ENCODE measurements at places on chromosomes 12 and 14.

DNA sequence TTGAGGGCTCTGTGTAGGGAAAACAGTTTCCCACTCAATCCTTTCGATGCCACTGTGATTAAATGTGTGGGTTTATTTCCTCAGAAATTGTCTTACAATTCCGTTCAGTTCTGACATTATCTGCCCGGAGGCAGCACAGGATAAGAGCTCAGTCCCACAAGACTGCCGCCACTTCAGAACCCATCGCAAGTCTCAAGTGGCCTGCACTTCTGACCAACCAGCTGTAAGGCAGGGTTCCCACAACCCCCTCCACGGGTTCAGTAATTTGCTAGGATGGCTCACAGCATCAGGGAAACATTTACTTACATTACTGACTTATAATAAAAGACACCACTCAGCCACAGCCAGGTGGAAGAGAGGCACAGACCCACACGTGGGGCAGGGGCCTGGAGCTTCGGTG is 17.2 kb downstream of the BDKRB2 start:
- DNase-seq = no peak

DNA sequence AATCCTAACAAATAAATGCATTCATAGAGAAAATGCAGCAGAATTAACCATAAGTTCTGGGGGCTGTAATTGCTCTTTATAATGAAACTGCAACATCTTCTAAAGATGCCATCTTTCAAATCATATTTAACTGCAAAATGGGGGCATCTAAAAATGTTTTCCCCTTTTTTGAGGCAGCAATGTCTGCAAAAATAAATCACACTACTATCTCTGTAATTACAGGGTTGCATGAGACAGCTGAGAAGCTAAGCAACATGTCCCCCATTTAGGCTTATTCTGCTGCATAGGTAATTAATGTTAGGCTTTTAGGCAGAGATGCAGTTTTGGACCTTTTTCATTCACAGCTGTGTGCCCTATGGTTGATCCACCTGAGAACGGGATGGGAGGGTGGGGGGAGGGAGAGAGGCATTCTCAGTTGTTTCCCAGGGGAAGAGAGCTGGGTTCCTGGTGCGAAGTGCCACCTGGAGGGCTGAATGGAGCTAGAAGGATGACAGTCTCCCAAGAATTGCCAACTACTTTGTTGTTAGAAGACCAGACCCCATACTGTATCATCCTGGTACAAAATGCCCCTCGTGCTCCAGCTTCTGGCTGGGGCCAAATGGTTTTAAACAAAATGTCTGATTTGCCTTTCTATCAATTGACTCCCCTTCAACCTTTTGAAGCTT is 154.2 kb downstream of the APAF1 start:
- DNase-seq = no peak

- no peak for DNase-seq
These were observed 81.3 kb upstream of the NRXN3 start for GRCh38 chr14:78088916-78089315.

DNA sequence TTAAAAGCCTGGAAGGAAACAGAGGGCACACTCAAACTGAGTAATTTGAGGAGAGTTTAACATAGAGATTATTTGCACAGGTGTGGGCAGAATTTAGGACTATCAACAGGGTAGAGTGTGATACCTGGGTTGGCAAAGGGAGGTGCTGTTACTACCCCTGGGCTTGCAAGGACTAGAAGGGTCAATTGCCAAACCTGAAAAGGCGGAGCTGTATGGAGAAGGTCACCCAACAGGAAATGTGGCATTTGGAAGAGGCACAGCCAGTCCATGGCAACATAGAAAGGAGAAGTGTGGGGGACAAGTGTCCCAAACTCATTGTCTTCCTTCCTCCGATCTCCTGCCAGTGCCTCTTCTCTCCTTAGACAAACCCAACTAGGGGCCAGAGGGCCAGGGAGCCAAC is 21.6 kb upstream of the MED13L start:
- DNase-seq = no peak

DNA sequence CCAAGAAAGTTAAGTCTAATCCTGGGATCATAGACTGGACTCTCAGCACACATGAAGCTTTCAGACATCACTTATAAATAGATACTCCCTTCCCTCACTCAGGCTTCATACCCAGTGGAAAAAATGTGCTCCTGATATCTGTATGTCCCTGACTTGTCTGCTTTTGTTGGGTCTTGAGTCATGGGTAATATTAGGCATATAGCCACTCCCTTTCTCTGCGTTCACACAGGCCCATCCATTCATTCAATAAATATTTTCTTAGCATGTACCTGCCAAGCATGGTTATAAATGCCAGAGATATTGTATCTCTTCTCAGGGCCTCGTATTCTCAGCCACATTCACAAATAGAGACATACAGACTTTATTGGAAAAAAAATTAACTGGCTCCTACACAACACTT is 43.5 kb downstream of the COX16 start:
- no peak for DNase-seq

DNA sequence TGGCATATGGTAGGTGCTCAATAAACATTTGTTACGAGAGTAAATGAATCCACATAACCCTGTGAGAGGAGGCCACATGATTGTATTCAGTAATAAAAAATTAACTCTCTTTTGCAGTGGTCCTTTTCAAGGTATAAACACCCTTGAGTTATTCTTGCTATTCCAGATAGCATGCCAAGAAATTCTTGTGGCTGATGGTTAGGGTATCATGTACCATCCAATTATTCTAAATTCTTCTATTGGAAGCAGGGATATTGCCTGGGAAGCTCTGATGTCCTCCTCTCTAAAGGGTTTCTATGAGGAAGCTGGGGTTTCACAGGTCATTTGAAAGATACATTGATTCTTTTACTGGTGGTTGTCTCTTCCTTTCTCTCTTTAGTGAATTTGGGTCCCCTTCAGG is 10.1 kb downstream of the AKAP6 start:
- no peak for DNase-seq

- DNase-seq = peak; percentile 62
These were observed at the start of gene ACIN1 for GRCh38 chr14:23094666-23095195. Gene ACIN1, minus strand, starts transcription at chr14:23095136. Its CDS starts 24 bp downstream, at chr14:23095112.

- DNase-seq = no peak
These were observed 332.9 kb downstream of the TMEM132D start for GRCh38 chr12:129570796-129571400.

DNA sequence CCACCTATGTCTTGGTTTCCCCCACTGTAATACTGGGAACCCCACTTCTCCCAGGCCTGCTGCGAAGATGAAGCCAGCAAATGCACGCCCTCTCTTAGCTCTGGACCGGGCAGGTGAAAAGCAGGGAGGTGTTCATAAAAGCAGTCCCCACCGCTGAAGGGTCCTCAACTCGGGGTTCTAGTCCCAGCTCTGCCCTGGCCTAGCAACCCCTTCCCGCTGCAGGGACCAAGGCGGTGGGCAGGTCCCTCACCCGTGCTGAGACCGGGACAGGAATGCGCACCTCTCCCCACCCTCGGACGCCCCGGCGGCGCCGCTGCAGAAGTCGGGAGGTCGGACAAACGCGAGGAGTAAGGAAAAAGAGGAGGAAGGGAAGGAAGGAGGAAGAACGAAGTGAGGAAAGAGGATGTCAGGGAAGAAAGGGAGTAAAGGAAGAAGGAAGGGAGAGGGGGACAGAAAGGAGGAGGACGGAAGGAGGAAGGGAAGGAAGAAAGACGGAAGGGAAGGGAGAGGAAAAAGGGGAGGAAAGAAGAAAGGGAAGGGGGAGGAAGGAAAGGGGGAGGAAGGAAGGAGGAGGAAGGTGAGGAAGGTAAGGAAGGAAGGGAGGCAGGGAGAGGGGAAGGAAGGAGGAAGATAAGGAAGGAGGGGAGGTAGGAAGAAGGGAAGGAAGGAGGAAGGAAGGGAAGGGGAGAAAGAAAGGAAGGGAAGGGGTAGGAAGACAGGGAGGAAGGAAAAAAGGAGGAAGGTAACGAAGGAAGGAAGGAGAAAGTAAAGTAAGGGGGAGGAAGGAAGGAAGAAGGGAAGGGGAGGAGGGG is 701 bp downstream of the SPRING1 start:
- no peak for DNase-seq

DNA sequence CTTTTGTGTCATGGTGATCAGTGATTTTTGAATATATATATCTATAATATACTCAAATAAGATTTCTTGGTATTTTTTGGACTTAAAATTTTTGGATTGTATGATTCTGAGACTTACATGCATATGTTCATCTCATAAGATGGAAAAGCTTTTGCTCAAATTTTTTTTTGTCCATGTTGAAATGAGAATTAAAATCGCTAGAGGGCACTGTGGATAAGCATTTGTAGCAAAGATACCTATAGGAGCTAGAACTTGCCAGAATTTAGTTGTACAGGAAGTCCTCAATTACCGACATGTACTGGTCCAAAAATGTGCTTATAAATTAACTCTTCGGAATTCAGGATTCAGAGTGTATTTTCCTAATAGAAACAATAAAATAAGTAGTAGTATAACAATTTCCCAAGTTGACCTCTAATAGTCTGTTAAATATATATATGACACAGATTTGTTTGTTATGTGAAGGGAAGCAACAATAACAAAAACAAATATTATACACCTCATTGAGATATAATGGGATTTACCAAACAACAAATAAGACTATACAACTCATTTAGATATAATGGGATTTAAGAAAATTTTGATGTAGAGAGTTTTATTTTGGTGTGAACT is 179.6 kb downstream of the TMEM117 start:
- peak; percentile 53 for DNase-seq

- DNase-seq = no peak
These were observed 139.4 kb downstream of the SLC38A4 start for GRCh38 chr12:46686267-46686942.

DNA sequence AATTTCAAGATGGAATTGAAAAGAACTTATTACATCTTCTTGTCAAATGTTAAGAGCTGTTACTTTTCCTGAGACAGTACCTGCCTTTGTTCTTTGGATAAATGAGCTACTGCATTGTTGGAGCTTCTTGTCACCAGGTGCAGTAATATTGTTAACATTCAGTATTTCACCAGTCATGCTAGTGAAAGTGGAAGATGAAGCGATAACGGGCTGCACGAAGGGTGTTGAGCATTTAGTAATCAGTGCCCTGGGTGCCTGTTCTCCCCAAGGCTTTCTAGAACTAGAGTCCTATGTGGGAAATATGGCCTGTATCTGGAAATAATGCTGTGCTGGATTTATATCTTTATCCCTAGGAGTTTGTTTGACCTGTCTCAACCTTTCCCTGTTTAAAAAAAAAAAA is 83.2 kb downstream of the PPP2R5C start:
- DNase-seq = no peak

DNA sequence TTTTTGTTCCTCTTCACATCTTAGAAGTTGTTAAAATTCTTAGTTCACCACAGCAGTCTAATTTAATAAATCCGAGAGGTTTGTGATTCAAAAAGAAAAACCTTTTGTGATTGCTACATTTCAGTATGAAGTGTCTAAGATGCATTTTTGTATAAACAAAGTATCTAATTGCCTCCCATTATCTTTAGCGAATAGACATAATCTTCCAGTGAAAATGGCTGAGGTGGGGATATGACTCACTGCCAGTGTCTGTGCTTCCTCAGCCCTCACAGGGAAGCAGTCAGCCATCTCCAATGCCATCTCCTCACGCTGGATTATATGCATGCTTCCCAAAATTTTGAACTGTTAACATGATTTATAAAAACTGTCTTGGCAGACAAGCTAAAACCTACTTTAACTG is 7.6 kb downstream of the GCH1 start:
- no peak for DNase-seq

- peak; percentile 90 for DNase-seq
These were observed 30.9 kb upstream of the TUBA1C start for GRCh38 chr12:49233842-49234526.

DNA sequence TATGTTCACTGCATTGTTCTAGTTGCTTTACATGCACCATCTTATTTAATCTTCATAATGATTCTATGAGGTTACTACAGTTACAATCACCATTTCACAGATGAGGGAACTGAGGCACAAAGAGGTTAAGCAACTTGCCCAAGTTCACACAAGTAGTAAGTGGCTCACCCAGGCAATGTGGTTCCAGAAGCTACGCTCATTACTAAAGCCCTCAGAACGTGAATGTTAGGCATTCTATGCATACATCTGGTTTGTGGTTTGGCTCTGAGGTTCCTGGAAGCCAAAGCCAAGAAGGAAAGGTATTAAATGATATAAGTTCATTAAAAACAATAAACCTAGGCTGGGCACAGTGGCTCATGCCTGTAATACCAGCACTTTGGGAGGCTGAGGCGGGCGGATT is 14.4 kb upstream of the VRTN start:
- DNase-seq = no peak

DNA sequence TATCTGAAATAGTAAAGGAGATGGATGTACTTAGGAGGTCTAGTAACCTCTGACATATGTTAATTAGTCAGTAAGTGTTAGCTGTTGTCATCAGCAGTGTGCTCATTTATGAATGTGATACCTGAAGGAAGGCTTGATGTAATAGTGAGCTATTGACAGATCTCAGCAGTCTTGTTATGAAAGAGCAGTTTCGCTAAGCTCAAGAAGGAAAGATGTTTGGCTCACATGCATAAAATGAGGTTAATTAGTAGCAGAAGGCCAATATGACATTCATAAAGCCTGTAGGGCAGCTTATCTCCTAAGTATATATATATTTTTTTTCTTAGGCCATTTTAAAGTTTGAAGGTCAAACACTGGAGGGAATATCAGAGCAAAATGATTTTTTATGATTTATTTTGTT is 2.8 kb downstream of the FAM234B start:
- no peak for DNase-seq

- DNase-seq = peak; percentile 7
These were observed 50.9 kb upstream of the BCL7A start for GRCh38 chr12:121970581-121971300.

- peak; percentile 9 for DNase-seq
These were observed 1351.7 kb upstream of the TMEM132C start for GRCh38 chr12:126915309-126915708.

- DNase-seq = peak; percentile 86
These were observed 23.2 kb downstream of the FOS start for GRCh38 chr14:75301666-75302325.

GRCh38 chr14:41641690-41642089 is 35.0 kb downstream of the LRFN5 start:
- DNase-seq = no peak

DNA sequence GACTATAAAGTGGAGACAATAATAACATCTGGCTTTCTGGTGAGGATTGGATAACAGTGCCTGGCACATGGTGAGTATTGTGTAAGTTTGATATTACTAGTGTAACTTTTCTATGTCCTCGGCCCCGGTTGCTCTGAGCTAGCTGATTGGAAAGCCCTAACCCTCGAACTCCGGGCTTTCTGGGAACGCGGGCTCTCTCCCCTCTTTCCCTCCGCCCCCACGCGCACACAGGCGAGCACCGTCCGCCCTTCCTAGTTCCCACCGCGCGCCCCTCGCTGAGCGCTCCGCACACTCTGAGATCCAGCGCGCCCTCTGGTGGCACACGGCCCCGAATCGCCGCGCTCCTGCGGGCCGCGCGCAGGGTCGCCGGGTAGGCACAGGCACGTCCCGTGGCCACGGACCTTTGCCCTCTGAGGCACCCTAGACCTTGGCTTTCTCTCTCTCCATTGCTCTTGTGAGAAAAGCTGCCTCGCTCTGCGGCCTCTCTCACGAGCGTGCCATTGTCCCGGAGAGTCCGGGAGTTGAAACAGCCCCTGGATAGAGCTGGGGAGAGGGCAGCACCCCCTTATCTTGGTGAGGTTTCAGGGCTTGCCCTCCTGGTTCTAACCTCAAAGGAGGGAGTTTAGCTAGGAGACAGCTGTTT is 23.2 kb upstream of the ESRRB start:
- DNase-seq = peak; percentile 61

GRCh38 chr14:85090681-85091080 is 439.3 kb upstream of the FLRT2 start:
- DNase-seq = no peak
